ENCODE measurements at places on chromosomes 11 and 22.

DNA sequence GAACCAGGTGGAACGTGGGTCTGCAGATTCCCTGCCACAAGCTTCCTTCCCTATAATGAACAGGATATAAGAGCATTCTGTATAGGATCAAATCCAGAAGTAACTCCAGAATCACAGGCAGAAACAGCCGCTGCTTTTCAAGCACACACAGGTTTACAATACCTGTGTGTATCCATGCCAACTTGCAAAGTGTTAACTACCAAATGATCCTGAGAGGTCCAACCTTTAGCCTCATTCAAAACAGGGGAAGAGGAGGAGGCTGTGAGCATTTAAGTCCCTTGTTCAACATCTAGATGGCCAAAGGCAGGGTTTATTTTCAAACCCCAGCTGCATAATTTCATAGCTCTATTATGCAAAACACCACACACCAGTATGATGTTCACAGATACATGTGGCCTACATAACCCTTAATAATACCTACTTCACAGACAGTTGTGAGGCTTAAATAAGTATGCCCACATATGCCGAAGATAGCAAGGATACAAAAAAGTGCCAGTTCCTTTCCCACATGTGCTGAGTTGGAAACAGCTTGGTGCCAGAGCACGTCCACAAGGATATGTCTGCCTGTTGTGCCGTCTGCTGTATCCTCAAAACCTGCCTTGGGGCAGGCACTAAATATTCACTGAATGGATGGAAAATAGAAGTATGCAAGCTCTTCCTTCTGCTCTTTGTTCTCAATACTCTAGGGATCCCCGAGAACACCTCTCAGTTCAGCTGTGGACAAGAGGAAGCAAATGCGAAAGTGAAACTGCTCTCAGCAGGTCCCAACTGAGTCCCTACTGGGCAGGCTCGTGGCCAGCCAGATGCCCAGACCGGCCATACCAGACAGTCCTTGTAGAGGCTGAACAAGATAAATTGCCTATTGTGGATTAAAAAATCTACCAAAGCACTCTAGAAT, 66.8 kb downstream of the LARGE1 start:
- peak; percentile 70 for DNase-seq

- no peak for DNase-seq
These were observed 84.9 kb upstream of the NARS2 start for GRCh38 chr11:78659326-78660270.

- DNase-seq, result no peak
These were observed 36.6 kb upstream of the NECTIN1 start for GRCh38 chr11:119765628-119766027.

DNA sequence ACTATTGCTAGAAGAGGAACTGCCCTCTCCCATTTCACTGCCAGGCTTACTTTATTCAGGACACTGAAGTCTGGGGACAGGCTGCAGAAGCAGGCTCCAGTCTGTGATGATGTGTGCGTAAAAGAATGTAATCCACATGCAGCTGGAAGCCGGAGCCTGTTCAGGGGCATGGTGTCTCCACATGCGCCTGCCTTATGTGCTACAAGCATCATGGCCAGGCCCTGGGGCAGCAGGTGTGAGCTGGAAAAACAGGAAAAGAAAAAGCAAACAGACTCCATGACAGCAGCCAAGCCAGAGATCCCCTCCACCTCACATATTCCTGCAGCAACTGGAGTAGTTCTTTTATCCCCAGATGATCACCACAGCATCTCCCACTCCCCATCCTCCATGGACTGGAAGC, 33.4 kb downstream of the ARFGAP2 start:
- DNase-seq, result no peak

DNA sequence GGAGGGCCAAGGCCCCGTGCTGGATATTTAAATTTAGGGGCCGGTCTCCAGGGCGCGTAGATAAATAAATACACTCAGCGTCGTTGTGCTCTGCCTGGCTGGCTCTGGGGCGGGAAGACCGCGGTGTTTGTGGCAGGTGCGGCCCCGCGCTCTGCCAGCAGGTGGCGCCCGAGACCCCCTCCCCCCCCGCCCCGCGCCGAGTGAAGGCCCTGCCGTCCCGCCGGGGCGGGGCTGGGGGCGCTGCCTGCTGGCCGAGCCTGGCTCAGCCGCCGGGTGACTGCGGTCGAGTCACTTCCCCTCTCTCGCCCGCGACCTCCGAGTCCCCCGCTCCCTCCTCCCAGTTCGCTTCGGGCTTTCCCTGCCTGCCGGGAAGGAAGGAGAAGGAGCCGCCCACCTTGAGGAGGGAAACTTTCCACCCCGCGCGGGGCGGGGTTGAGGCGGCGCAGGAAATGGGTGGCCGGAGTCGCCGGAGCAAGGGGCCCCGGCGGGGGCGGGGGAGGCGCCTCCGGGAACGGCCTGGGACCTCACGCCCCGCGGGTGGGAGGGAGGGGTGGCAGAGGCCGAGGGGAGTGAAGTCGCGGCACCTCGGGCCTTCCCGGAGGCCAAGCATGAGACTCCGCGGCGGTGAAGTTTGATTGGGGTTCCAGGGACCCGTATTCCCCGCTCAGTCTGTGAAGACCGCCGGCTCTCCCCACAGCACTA, 1.6 kb upstream of the EHBP1L1 start:
- DNase-seq, result peak; percentile 99

DNA sequence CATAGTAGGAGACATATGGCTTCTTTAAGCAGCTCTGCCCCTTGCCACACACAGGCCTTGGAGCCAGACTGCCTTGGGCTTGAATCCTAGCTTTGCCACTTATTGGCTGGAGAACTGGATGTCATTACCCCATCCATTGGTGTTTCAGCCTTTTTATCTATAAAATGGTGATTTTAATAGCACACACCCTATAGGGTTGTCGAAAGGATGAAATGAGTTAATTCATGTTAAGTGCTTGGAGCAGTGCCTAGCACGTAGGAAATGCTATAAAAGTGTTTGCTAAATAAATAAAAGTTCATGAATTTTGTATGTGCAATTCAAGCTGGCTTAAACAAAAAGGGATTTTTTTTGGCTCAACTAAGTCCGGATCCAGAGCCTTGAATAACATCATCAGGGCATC, 120.7 kb downstream of the TIMP3 start:
- no peak for DNase-seq

DNA sequence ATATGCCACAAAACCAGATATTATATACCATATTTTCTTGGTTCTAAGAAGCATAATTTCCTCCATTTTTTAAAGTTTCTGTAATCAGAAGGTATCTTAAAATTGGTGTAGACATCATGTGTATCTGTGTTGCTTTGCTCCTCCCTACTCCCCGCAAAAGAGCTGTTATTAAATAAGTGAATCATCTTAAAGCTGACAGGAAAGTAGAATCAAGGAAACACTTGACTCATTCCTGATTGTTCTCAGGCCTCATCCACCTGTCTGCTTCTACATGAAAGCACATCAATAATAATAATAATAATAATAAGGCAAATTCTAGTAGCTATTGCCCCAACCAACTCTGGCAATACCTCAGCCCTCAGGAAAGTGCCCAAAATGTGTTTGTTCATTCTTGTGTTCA, 26.2 kb upstream of the GUCY1A2 start:
- DNase-seq, result no peak

DNA sequence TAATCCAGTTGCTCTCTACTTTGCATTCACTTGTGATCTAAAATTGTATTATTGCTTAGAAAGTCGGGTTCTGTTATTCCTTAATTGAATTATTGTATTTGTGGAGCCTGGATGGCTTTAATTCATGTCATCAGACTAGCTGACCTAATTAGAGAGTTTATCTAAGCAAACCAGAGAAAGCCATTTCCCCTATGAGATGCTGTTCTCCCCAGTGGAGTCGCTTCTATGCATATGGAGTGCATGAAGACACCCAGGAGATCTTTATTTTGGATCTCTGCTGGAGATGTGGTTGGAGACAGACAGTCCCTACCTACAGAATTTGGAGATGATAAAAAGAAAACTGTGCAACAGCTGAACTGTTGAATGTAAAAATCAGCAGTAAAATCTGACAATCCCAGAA, 45.2 kb upstream of the MYO18B start:
- no peak for DNase-seq

DNA sequence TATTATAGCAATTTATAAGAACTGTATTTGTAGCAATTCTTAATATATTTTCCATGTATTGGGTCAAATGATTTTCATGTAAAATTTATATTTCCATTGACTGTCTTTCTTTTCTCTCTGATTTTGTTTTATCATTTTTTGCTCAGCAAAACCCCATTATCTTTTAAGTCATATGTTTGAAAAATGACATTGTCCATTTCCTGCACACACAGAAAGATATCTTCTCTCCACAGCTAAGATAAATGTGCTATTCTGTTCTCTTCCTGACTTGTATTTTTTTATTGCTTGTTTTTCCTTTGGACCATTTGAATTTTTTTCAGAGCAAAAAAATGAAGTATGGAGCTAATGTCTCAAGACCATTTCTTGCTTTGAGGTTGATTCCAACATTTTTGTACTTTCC, 6.3 kb upstream of the LRRC55 start:
- no peak for DNase-seq

DNA sequence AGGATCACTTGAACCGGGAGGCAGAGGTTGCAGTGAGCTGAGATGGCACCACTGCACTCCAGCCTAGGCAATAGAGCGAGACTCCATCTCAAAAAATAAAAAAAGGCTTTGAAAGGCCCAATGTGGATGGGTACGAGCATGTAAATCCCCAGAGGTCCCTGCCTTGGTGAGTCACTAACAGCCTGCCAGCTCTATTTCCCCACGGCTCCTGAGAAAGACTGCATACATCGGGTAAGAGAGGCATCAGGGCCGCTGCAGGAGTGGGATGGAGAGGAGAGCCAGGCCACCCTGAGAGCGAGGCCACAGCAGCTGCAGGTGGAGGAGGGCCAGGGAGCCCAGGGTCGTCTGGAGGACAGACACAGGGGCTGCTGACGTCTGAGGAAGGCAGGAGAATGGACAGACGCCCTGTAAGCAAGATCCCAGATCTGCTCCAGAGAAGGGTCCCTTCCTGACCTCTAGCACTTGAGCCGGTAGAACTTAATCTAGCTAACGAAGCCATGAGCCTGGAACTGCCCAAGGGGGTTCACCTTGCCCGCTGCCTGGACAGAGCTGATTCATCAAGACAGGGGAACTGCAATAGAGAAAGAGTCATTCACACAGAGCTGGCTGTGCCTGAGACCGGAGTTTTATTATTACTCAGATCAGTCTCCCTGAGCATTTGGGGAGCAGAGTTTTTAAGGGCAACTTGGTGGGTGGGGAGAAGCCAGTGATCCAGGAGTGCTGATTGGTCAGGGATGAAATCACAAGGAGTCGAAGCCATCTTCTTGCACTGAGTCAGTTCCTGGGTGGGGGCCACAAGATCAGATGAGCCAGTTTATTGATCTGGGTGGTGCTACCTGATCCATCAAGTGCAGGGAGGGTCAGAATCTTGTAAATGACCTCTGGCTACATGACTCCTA, 5.1 kb upstream of the KRTAP5-9 start:
- peak; percentile 85 for DNase-seq

DNA sequence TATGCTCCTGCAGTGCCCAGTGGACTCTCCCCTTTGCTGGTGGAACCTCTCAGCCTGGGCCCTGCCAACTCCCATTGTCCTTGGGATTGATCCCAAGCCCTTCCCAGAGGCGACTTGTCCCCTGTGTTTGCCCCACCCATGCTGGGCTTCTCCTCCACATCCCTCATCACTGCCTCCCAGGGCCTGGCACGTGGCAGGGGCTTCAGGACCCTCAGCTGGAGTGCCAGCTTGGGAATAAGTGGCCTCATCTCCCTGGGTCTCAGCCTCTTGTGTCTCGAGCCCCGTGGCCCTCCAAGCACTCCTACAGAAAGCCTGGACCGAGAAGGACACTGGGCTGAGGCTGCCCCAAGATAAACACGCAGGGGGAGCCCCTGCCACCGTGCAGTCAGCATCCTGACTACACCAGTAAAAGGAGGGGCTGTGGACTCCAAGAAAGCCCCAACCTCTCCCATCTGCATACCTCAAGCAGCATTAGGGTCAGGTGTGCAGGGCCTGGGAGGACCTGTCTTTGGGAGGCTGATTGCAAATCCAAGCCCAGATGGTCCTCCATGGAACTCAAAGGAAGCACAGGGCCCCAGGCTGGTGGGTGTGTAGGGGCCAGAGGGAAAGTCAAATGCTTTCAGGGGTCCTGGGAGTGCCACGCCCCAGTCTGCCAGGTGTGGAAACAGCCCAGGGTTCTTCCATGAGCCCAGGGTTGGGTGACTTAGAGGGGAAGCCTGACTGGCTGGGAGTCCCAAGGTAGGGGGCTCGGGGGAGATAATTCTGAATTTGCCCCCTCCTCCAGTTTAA, 9.5 kb upstream of the GNAZ start:
- DNase-seq, result no peak

DNA sequence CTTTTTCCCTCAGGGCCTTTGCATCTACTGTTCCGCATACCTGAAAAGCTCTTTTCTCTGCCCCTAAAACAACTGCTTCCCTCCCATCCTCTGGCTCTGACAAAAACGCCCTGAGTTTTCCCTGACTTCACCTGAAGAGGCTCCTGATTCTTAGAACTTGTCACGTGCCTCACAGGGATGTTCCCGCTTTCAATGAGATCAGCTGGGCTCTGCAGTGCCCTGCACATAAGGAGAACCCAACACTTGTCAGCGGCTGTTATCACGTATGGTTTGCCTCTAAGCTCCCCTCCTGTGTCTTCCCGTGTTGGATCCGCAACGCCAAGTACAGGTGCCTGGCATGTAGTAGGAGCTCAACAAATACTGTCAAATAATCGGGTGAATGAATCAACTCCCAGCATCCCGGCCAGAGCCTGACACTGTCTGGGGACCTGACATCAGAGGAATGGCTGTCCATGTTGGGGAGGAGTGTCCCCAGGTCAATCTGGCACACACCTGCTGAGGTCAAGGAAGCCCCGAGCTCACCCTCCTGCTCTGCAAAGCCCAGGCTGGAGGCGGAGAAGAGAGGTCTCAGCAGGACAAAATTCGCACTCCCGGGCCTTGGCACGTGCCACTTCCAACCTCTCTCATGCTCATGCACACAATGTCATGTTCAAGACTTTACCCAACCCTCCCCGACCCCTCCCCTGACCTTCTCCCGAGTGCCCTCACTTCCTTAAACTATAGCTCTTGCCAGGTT, 4.2 kb upstream of the GRK2 start:
- DNase-seq, result no peak

GRCh38 chr11:77851503-77851902, 30.6 kb downstream of the AAMDC start:
- DNase-seq, result no peak

GRCh38 chr22:38167988-38168407, 13.6 kb downstream of the PLA2G6 start:
- no peak for DNase-seq
